ENCODE measurements at places on chromosomes 11 and 22.

DNA sequence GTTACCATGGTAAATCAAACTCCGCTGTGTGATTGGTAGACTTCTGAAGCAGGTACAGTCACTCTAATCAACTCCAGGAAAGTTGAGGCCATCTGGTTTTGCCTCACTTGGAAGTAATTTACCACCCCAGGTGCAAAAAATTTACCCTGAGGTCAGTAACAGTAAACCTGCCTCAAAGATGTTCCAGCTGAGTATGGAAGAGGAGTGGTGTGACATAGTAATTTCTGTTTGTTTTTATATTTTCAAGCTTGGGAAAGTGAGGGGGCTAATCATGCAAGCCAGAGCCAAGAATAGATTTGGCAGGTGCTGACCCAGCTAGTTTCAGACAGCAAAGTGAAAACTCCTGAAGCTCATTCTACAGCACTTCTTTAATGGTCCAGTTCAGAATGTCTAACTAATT lies 691.6 kb downstream of the NTM start:
- DNase-seq: no peak

DNA sequence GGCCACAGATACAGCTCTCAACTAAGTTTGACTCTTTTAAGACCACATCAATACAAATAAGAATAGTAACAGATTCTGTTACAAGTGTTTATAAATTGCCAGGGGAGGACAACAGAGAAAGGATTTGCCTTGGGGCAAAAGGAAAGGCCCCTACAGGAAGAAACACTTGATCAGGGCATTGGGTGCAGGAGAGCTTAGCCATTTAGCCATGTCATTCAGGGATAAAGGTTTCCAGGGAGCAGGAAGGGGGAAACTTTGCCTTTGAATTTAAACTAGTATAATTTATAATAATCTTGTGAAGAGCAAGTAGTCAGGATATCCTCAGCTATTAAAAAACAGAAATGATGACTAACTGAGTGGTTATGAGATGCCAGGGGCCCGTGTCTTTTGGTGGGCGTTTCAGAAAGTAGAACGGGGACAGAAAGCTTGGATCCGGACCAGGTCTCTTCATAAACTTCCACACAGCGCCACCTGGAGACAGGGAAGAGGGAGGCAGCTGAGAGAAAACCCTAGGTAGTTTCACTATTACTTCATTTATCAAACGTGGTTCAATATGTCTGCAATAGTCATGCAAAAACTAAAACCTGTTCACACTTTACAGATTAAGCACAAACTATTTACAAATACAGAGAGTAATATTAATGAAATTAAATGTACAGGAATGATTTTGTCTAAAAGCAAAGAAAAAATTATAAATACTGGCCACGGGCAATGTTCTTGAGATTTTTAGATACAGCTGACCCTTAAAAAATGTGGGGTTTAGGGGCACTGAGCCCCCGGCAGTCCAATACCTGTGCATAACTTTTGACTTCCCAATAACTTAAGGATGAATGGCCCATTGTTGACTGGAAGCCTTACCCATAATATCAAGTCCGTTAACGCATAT lies 11.0 kb upstream of the SLC5A4 start:
- DNase-seq: no peak

DNA sequence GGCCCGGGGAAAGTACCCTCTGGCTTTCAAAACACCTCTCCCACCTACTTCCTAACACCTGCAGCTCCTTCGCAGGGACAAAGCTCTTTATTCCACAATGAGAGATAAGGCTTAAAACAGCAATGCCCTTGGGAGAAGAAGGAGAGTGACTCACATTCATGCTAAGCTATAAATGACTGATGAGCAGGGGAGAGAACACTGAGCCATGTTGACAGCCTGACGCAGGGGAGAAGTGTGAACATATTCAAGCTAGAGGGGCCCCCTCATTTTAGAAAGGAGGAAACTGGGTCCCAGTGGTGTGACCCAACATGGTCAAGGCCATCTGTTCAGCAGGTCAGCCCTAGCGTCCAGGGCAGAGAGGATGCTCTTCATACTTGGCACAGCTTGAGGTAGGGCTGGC lies 171.8 kb downstream of the DSCAML1 start:
- DNase-seq: no peak

- no peak for DNase-seq
Observed at GRCh38 chr11:84022201-84022600, 736.0 kb upstream of the CCDC90B start.

- DNase-seq: no peak
Observed at GRCh38 chr11:35658020-35658948, 4.3 kb upstream of the TRIM44 start.

DNA sequence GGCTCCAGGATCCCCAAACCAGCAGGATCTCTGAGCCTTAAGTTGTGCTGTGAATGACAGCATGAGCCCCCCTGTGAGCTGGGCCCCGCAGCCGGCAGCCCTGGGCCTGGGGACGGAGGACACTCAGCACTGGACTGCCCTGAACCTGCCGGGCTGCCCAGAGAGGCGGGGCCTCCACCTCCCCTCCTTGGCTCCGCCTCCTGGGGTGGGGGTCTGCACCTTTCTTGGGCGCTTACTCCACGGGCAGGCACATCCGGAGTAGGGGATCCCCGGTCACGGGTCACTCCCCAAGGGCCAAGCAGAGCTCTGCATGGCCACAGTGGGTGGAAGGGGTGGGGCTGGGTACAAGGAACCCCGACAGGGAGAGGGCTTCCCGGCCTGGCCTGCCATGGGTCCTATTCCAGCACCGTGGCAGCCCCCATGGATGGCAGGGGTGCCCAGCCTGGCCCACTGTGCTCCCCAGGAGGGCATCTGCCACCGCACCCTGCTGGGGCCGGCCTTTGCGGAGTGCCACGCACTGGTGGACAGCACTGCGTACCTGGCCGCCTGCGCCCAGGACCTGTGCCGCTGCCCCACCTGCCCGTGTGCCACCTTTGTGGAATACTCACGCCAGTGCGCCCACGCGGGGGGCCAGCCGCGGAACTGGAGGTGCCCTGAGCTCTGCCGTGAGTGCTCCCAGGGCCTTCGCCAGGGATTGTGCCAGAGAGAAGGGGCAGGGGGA lies 5.4 kb downstream of the MUC5B start:
- no peak for DNase-seq

DNA sequence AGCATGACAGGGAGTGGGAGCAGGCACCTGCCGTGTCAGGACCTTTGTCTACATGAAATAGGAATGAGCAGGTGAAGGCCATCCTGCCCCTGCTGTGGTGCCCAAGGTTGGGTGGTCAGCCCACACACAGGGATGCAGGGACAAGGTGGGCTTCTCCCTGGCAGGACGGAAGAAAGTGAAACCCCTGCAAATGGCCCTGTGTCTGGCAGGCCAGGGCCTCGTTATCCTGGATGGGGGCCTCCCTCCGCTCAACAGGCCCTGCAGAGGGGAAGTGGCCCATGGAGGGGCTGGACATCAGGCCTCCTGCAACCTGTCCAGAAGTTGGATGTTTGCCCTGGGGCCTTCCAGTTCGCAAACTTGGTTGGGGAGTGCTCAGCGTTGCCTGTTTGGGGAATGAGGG lies 14.9 kb downstream of the TOB2 start:
- DNase-seq: no peak
